ENCODE measurements at places on chromosomes 5 and 9. TPM values are rescaled to one million over a fixed set of nuclear protein-coding genes. Genes with fewer than 3 reads are reported as not detected.

Gene GLIPR2
- 55.1 TPM for total RNA-seq

Gene TIMD4
- 2.2 TPM for total RNA-seq

Gene ENTREP1
- 3.3 TPM for total RNA-seq

Gene RMND5B
- total RNA-seq: 41.3 TPM

Gene QRFP
- total RNA-seq: not detected

Gene PCDHB15
- total RNA-seq: 0.82 TPM

Gene CKS2
- 31.8 TPM for total RNA-seq

Data from subcutaneous adipose tissue (tissue), 4 donors.